ENCODE measurements at places on chromosomes 4 and X. TPM values are rescaled to one million over a fixed set of nuclear protein-coding genes. Genes with fewer than 3 reads are reported as not detected.

The CWH43 gene
- total RNA-seq, result 17.3 TPM

The RASSF6 gene
- total RNA-seq, result 41.7 TPM

DNA sequence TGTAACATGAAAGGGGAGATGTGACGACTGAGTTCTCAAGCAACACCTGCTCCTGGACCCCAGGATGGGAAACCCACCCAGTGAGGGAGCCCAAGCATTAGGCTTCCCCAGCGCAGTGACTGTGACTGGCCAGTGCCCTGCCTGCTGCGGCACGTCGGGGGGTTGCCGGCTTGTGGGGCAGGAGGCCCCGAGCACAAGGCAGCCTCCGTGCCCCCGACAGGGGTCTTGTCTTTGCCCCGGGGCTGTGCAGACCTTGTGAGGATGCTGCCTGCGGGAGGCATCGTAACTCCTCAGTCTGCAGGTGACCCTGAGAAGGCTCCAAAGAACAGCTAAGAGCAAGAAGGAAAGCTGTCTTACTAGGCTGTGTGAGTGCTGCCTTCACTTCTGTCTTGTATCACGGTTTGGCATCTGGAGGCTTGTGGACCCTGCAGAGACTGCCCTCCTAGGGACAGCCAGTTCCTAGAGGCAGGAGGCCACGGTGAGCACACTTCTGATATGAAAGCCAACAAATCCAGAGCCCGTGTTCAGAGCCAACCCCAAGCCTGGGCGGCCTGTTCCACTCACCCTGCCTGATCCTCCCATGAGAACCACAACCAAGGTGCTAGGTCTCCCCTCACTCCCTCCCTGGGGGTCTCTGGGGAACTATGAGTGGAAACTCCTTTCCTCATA, 47.7 kb downstream of the FGFRL1 start:
- DNase-seq, result no peak

GRCh38 chr4:109451544-109452273, 18.1 kb downstream of the SEC24B start:
- DNase-seq, result no peak

DNA sequence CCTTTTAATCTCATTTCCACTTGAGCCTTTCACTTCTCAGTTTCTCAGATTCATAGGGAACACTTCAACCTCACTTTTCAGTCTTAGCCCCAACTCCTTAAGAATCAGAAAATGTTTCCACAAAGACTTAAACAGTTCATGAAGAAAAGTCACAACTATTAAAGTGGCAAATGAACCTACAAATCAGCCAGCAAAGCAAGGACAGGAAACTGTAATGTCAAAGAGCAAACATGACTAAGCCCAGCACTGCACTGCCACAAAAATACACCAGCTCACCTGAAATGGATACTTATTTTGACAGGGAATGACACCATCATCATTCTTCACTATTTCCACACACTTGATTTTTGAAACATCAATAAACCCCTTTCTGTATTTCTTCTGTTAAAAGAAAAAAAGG, 41.8 kb upstream of the TXK start:
- no peak for DNase-seq

GRCh38 chr4:186587416-186588018, 32.1 kb upstream of the MTNR1A start:
- peak; percentile 76 for DNase-seq

DNA sequence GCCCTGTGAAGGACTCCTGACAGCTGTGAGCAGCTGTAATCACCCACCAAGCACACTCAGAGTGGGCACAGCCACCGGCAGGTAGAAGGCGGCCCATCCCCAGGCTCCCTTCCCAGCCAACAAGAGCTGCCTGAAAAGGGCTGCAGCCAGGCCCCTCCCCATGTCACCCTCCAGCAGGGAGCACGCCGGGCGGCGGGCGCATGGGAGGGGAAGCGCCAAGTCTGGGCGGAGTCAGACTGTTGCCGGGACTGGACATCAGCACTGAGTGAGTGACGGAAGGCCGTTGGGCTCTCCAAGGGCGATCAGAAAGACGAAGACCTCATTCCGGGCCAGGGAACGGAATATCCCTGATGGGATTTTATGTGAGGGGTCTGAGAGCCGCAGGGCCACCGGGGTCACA, 82.1 kb downstream of the PPP2R2C start:
- no peak for DNase-seq

The FAM9C gene
- 0.26 TPM for total RNA-seq

The WWC2 gene
- 32.2 TPM for total RNA-seq

GRCh38 chr4:137923494-137923893, 318.7 kb downstream of the SLC7A11 start:
- no peak for DNase-seq

DNA sequence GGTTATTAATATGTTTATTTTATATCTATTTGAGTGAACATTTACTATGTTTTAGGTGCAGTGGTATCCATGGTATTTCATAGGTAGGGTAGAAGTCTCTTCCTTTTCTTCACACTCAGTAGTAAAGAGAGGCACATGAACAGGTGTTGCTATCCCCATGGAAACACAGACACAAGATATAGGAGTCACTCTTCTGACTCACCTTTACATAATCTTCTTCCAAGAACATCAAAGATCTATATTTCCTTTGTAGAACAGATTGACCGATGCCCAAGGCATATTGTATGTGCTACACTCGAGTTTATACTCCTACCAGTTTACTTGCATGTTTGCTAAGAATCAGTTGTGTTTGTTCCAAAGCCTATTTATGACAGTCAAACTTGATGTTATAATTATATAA, 1997.4 kb downstream of the C4orf33 start:
- DNase-seq, result no peak

The COX7B2 gene
- total RNA-seq, result not detected

- DNase-seq, result no peak
These were observed 908 bp upstream of the TLR6 start for GRCh38 chr4:38857354-38858096.

The PABPC5 gene
- total RNA-seq, result 1.6 TPM
